Ureter (tissue), 1 donor: ENCODE measurements at places on chromosomes 12 and 14. TPM values are rescaled to one million over a fixed set of nuclear protein-coding genes. Genes with fewer than 3 reads are reported as not detected.

DNA sequence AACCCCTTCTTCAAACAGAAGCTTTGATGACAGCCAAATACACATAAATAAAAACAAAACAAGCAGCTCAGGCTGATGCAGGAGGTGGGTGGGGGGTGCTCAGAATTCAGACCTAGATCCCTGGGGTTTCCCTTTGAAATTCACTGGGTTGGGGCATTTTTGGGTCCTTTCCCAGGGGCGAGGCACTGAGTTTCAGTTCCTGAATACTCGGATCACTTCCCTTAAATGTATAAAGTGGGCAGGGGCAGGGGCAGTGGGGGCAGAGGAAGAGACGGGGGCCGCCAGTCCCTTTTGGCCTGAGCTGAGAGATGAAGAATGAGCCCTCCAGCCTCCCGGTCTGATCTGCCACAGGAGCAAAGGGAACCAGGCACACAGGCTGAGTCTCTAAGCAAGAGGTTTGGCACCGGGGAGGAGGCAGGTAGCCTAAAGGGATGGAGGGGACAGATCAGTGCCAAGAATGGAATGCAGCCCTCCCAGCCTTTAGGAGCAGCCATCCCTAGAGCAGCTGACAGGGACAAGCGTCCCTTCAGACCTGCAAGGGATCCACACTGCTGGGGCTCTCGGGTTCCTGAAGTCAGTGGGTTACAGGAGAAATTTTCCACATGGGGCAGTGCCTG is 20.3 kb downstream of the KDM2B start:
- no peak for DNase-seq

DNA sequence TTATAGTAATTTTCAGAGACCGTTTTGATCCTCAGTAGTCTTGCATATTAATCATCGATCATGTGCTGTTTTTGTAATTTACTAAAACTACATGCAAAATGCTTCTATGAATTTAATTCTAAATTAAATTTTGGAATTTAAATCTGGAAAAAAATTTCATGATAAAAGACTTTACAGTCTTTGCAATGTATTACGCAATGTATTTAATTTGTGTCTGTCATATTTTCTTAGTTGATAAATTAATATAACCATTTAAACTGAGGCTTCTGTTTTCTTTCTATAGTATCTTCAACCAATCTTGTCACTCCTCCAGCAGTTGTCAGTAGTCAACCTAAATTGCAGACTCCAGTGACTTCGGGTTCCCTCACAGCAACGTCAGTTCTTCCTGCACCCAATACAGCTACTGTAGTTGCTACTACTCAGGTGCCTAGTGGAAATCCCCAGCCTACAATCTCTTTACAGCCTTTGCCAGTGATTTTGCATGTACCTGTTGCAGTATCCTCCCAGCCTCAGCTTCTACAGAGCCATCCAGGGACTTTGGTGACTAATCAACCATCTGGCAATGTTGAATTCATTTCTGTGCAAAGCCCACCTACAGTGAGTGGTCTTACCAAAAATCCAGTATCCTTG is 94.8 kb downstream of the ATF7IP start:
- no peak for DNase-seq

DNA sequence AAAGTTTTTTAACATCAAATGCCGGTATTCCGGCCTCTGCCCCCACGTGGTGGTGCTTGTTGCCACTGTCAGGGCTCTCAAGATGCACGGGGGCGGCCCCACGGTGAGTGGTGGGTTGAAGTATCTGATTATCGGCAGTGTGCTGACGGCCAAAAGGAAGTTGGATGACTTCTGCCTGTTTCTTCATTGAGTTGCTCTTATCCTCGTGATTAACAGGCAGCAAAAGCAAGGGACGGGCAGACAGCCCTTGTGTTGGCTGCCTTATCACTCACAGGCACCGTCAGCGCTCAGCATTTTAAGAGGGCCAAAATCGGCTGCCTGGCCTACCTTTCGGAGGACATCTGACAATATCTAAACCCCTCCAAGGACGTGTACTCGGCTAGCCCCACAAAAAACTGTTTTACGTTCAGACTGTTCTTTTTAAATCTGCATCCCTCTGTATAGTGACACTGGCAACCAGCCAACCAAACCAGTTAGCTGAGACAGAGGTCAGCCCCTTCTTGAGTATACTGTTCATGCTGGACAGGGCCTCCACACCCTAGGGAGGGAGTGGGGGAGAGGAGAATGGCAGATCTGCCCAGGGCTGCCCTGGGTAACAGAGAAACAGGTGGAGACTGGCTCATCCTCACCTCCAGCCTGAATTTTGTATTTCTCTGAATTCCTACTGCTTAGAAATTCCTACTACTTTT is 22.9 kb upstream of the AKAP5 start:
- DNase-seq = no peak

GRCh38 chr12:49507139-49507538 is 31.7 kb upstream of the KCNH3 start:
- no peak for DNase-seq

DNA sequence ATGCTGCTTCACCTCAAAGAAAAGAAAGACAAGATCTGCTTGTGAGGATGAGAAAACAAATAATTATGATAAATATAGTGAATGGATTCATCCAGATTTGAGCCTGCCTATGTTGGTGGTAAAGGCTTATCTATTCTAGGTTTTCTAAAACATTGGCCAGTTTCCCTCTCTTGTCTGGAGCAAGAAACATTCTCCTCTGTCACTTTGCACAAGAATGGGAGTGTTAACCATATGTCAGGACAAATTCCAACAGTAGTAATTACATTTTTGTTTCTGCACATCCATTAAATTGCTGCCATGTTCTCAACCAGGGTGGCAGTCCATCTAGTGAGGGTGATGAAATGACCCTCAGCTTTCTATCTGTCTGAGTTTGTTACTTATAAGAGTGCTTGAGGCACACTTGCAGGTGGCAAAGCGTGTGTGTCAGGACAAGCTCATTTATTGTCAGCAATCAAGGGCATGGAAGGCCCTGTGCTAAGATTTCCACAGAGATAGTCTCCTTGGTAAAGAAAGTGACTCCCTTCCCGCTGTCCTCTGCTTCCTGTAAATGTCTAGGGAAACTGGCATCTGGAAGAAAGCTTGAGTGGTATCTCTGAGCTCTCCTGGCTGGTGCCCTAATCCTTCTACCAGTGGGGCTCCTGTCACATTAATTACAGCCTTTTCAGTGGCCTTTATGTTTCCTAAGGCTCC is 502.1 kb upstream of the FLRT2 start:
- DNase-seq = no peak

The DIO3 gene
- total RNA-seq = 0.47 TPM

The RNASE1 gene
- 67.3 TPM for total RNA-seq
